ENCODE measurements at places on chromosomes 3 and 15. TPM values are rescaled to one million over a fixed set of nuclear protein-coding genes. Genes with fewer than 3 reads are reported as not detected.

HES1 gene
- 0.17 TPM for total RNA-seq

ARL8B gene
- total RNA-seq: 56.0 TPM

TMEM212 gene
- total RNA-seq: not detected

EIF4E3 gene
- total RNA-seq: 1.8 TPM

- H3K36me3 ChIP-seq: no peaks in the 10 kb centered on the region
- no peak for DNase-seq
- no peak overlapping the region for H3K27ac ChIP-seq
Observed at GRCh38 chr15:75830910-75831805, 12.1 kb upstream of the UBE2Q2 start.

DNA sequence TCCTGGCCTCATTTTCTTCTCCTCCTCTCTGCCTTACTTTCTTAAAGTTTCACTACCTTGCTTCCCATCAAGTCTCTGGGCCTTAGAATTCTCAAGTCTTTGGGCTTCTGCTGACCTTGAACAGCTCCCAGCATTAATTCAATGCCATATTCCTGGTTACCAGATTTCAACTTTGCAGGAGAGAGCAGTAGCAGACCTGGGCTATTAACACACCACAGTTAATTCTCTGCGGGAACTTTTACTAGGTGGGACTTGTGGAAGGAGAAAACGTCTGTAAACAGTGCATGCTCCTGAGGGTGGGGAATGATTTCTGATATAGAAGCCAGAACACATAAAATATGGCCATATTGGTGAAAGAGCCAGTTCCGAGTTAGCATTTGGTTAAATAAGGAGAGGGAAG lies 214.6 kb downstream of the MEIS2 start:
- no peak overlapping the region for H3K4me3 ChIP-seq
- no peak overlapping the region for H3K27ac ChIP-seq
- peaks cover 3% of the 10 kb centered on the region for H3K4me1 ChIP-seq
- DNase-seq: peak; percentile 14
- H3K27me3 ChIP-seq: peaks cover 33% of the 10 kb centered on the region

- H3K36me3 ChIP-seq: no peaks in the 10 kb centered on the region
- peaks cover 14% of the 10 kb centered on the region for H3K4me1 ChIP-seq
- DNase-seq: no peak
- no peaks in the 10 kb centered on the region for H3K27me3 ChIP-seq
- no peak overlapping the region for H3K4me3 ChIP-seq
Observed at GRCh38 chr3:157330206-157330605, 106.4 kb upstream of the PTX3 start.

- no peak overlapping the region for H3K4me3 ChIP-seq
- no peaks in the 10 kb centered on the region for H3K4me1 ChIP-seq
- DNase-seq: peak; percentile 69
- no peak overlapping the region for H3K27ac ChIP-seq
- H3K27me3 ChIP-seq: no peaks in the 10 kb centered on the region
Observed at GRCh38 chr3:29128001-29128400, 152.9 kb upstream of the RBMS3 start.

- H3K27me3 ChIP-seq: no peaks in the 10 kb centered on the region
- H3K27ac ChIP-seq: no peak overlapping the region
- peaks cover 2% of the 10 kb centered on the region for H3K36me3 ChIP-seq
- DNase-seq: peak; percentile 32
Observed at GRCh38 chr3:14467814-14468620, 65.6 kb downstream of the SLC6A6 start.

DNA sequence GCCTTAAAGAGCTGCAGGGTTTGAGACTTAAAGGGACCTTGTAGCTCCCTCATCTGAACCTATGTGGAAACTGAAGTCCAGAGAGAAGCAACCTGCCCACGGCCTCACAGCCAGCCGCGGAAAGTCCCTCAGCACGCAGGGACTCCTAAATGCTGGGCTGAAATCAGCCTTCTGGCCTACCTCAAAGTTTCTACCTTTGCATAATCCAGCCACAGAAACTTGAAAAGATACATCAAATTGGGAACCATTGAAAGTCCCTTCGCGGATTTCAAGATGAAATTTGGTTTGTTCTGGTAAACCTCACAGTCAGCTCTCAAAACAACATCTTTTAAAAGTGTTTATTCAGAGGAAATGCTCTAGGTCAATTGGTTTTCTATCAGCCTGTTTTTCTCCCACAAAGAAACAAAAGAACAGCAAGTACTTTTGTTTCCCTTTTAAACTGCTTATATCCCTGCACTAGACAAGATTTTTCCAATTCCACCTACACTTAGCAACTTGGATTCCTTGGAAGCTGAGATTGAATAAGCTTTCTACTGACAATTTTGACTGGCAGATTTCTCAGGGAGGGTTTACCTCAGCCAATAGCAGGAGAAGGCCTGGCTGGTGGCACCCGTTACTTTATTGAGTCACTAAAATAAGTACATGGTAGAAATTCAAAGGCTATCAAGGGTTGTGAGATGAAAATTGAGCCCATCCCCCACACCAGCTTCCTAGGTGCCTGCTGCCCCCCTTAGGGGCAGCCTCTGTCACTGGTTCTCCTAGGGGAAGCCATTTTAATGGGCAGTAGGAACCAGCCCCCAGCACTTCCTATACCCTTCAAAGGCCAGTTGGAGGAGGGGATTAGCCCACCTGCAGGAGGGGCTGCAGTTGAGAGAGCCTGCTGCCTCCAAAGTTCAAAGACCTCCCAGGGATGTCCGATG lies 171.2 kb downstream of the ADAMTS17 start:
- no peak overlapping the region for H3K27ac ChIP-seq
- H3K27me3 ChIP-seq: no peaks in the 10 kb centered on the region
- H3K4me3 ChIP-seq: no peak overlapping the region
- no peaks in the 10 kb centered on the region for H3K4me1 ChIP-seq

GRCh38 chr3:187012609-187013051 lies 82.3 kb downstream of the ST6GAL1 start:
- no peak overlapping the region for H3K27ac ChIP-seq
- peak; percentile 9 for DNase-seq
- no peaks in the 10 kb centered on the region for H3K4me1 ChIP-seq

All from fibroblast of lung (primary cell).